Neural crest cell (in vitro differentiated cells): ENCODE measurements at places on chromosomes 6 and 20. TPM values are rescaled to one million over a fixed set of nuclear protein-coding genes. Genes with fewer than 3 reads are reported as not detected.

The CMTR1 gene
- 49.0 and 51.0 TPM in 2 replicates for total RNA-seq

The FAM8A1 gene
- 17.5 and 17.7 TPM in 2 replicates for total RNA-seq

The MEI4 gene
- total RNA-seq, result 0.44 and 0.64 TPM in 2 replicates

- H3K27ac ChIP-seq, result no peak overlapping the region
- no peaks in the 10 kb centered on the region for H3K4me1 ChIP-seq
- DNase-seq, result no peak
These were observed 57.3 kb downstream of the TRMT6 start for GRCh38 chr20:5893052-5893451.

GRCh38 chr20:48747840-48748414 is 79.9 kb downstream of the PREX1 start:
- peak overlapping the region; percentile 90 for H3K27ac ChIP-seq
- H3K27me3 ChIP-seq, result peaks cover 5% of the 10 kb centered on the region
- peaks cover 76% of the 10 kb centered on the region for H3K4me1 ChIP-seq
- H3K36me3 ChIP-seq, result peaks cover 9% of the 10 kb centered on the region
- no peak for DNase-seq
- H3K4me3 ChIP-seq, result peak overlapping the region; percentile 8

DNA sequence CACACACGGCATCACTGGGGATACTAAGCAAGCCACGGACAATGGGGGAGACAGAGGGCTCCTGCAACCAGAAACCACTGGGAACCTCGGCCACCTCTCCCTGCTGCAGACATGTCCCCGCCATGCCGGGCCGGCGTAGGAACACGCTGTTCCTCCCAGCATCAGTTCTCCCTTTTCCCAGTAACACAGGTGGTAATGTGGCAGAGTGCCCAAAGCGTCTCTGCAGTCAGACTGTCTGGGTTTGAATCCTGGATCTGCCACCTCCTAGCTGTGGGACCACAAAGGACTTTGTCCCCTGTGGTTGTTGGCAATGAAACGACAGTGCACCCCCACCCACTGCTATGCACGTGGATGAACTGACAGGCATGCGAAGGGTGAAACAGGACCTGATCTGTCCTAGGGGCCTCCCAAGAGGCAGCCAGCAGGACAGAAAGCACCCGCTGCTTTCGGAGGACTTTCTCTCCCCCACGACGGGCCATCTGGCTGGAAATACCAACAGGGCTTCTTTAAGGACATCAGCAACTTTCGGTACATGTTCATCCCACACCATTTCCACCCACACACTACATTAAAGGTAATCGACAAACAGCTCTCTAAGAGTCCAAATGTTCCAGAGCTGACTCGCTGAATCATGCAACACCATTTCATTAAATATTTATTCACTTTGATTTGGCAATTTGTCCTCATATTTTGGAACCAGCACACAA is 74.1 kb downstream of the SULF2 start:
- DNase-seq, result no peak
- no peak overlapping the region for H3K27ac ChIP-seq
- no peaks in the 10 kb centered on the region for H3K36me3 ChIP-seq
- peaks cover 20% of the 10 kb centered on the region for H3K4me1 ChIP-seq

GRCh38 chr20:58755766-58756449 is 63.3 kb downstream of the NPEPL1 start:
- H3K4me1 ChIP-seq, result no peaks in the 10 kb centered on the region
- H3K27me3 ChIP-seq, result peaks cover 28% of the 10 kb centered on the region
- H3K36me3 ChIP-seq, result no peaks in the 10 kb centered on the region
- H3K4me3 ChIP-seq, result no peak overlapping the region
- no peak overlapping the region for H3K27ac ChIP-seq
- no peak for DNase-seq

- peaks cover 5% of the 10 kb centered on the region for H3K36me3 ChIP-seq
- H3K27ac ChIP-seq, result no peak overlapping the region
- peaks cover 15% of the 10 kb centered on the region for H3K4me1 ChIP-seq
- H3K4me3 ChIP-seq, result no peak overlapping the region
These were observed 269.8 kb downstream of the CDH4 start for GRCh38 chr20:61521687-61522420.

DNA sequence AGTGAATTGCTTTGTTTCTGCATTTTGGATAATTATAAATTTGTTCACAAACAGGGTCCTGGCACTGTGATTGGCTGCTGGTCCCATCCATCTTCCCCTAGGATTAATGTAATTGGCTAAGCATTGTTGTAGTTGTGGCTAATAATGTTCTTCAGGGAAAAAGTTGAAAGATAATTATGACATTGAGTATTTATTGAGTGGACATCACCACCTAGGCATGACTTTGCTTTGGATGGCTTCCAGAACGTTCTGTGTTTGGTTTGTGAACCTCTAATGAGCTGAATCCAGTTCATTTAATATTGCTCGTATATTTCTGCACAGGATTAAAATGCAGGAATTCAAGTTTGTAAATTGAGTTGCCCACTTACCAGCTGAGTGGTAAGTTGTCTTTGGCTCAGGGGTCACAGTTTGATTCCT is 55.1 kb downstream of the ARID1B start:
- no peak overlapping the region for H3K27ac ChIP-seq
- peaks cover 23% of the 10 kb centered on the region for H3K4me1 ChIP-seq
- peaks cover 3% of the 10 kb centered on the region for H3K36me3 ChIP-seq
- no peaks in the 10 kb centered on the region for H3K27me3 ChIP-seq
- no peak for DNase-seq

DNA sequence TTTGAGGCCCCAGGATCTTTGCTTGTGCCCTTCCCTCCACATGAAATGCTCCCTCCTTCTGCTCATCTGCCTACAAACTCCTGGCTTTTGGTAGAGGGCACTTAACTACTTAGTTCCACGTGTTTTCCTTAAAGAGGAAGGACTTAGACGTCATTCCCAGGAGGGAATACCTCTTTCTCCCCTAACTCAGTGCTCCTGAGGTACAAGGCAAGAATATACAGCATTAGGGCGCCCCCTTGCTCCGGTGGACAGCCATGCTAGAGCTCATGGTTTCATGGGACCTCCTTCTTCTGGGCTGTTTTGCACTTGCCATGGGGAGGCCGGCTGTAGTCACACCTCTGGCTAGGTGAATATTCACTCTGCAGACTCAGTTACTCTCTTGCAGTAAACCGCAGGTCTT is 93.8 kb upstream of the LY86 start:
- peak; percentile 32 for DNase-seq
- H3K4me1 ChIP-seq, result no peaks in the 10 kb centered on the region
- no peaks in the 10 kb centered on the region for H3K36me3 ChIP-seq
- no peak overlapping the region for H3K4me3 ChIP-seq

DNA sequence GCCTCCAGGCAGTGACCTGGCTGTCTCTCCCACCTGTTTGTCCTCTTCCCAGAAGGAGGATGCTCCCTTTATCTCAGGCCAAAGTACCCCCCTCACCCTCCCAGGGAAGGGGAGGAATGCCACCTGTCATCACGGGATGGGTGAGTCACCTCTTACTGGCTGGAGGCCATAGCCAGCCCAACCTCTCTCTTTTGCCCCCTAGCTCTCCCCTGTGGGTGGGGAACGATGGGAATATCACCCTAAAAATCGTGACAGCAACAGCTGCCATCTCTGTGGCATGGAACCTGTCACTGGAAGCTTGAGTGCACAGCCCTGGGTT is 137.5 kb upstream of the PTPN1 start:
- H3K27ac ChIP-seq, result no peak overlapping the region
- no peaks in the 10 kb centered on the region for H3K4me1 ChIP-seq
- peaks cover 6% of the 10 kb centered on the region for H3K27me3 ChIP-seq
- no peaks in the 10 kb centered on the region for H3K36me3 ChIP-seq
- no peak overlapping the region for H3K4me3 ChIP-seq

DNA sequence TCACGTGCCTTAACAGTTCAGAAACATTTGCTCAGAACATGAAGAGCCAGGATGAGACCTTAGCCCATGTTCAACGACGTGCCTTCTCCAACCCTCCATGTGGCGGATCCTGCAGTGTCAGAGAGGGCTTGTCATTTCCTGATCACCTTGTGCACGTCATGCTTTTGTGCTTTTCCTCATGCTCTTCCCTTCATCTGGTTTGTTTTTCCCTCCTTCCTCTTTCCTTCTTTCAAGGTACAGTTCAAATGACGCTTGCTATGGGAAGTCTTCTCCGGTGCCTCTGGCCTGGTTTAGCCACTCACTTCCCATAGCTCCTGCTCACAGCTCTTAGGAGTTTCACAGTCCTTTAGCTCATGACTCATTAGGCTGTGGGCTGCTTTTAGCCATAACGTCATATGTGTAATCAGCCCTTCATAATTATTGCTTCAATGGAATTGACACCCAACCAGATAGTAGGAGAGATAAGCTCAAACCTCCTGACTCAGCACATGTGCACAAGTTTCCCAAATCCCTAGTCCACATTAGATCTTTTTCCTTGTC is 102.7 kb upstream of the CNKSR3 start:
- H3K4me1 ChIP-seq, result no peaks in the 10 kb centered on the region
- H3K4me3 ChIP-seq, result no peak overlapping the region
- no peaks in the 10 kb centered on the region for H3K27me3 ChIP-seq
- no peak overlapping the region for H3K27ac ChIP-seq

DNA sequence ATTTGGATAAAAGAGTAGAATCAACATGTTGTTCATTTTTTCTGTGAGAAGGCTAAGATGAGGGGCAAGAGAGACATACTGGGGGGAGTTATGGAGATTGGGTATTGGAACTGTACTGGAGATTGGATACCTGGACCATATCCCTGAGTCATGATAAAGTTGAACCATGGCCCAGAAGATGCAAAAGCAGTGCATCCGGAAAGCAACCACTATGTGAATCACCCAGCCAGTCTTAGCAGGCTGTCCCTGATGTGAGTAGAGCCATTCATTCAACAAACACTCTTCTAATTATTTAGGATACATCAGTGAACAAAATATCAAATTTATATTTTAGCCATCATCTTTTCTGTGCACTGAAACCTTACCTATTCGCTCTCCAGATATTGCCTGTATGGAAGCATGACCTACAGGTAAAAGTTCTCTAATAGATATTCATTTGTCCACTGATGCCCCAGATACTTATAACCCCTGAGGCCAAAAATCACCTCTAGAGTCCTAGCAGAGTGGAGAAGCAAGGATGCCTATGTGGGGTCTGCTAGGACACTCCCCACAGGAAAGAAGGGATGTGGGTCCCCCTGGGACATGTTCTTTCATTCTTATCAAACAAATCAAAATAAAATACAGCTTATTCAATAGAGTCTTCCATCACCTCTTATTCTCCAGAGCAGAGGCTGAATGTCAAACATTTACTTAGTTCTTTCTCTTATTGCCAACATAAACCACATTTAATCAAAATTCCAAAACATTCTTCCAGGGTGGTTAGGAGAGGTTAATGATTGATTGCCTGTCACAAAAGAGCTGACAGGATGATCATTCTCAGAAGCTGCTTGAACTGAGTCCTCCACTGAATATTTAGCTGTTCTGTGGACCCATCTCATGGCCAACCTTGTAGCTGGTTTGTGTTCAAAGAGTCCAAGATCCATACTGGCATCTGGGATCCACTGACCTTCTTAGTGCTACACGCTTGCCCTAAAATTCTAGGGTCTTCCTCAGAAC is 37.0 kb upstream of the PKHD1 start:
- peaks cover 3% of the 10 kb centered on the region for H3K27me3 ChIP-seq
- no peaks in the 10 kb centered on the region for H3K4me1 ChIP-seq
- H3K4me3 ChIP-seq, result no peak overlapping the region
- no peaks in the 10 kb centered on the region for H3K36me3 ChIP-seq
